ENCODE measurements at places on chromosomes 16 and 17.

- DNase-seq = no peak
Measured at GRCh38 chr17:49646391-49647255, 31.3 kb downstream of the SPOP start.

DNA sequence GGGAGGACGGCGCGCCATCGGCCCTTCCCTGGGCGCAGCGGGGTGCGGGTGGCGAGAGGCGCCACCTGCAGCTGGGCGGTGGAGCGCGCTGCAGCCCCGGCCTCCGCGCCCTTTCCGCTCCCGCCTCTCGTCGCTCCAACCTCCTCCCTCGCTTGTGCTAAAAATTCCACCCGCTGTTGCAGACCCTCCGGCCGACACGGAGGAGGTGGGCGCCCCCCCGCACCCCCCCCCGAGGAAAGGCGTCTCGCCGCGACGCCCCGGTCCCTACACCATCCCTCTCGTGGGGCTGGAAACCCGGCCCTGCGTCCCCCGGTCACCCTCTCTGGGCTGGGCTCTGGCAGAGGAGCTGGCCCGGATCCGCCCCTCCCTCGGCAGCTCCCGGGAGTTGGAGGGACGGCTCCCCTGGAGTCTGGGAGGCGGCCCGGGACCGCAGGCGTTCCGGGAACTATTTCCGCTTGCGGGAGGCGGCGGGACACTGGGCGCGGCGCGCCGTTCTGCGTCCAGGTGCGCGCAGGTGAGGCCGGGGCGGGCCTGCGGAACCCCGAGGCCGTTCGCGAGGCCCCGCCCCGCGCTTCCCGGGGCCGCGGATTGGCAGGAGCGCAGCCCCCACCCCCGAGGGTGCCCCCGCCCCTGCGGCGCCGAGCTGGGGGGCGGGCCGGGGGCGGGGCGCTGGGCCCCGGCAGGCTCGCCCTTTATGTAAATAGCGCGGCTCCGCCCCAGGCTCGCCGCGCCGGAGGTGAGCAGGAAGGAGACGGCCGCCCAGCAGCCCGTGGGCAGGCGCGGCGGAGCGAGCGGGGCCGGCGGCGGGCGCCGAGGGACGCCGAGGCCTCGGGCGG lies at the start of gene LLGL2:
Gene LLGL2 (plus strand): TSS at position 728 of the 836 bp plus-strand sequence. CDS start 17,730 bp downstream, outside the sequence.
- DNase-seq = no peak

- no peak for DNase-seq
Measured at GRCh38 chr17:35341411-35341992, 31.9 kb downstream of the SLFN11 start.

GRCh38 chr16:27340654-27341053 lies 26.9 kb downstream of the IL4R start:
- DNase-seq = no peak

- DNase-seq = no peak
Measured at GRCh38 chr16:88289968-88290401, 92.8 kb upstream of the ZNF469 start.

All from vagina (tissue), 2 donors.